GM13976 (cell line): ENCODE measurements at places on chromosomes 11 and 22.

GRCh38 chr11:3189196-3189843 lies 24.2 kb upstream of the OSBPL5 start:
- no peak for DNase-seq

GRCh38 chr22:29964776-29965175 lies 81.8 kb downstream of the MTMR3 start:
- DNase-seq: no peak

- no peak for DNase-seq
Observed at GRCh38 chr11:14258221-14258935, 100.6 kb downstream of the RRAS2 start.

DNA sequence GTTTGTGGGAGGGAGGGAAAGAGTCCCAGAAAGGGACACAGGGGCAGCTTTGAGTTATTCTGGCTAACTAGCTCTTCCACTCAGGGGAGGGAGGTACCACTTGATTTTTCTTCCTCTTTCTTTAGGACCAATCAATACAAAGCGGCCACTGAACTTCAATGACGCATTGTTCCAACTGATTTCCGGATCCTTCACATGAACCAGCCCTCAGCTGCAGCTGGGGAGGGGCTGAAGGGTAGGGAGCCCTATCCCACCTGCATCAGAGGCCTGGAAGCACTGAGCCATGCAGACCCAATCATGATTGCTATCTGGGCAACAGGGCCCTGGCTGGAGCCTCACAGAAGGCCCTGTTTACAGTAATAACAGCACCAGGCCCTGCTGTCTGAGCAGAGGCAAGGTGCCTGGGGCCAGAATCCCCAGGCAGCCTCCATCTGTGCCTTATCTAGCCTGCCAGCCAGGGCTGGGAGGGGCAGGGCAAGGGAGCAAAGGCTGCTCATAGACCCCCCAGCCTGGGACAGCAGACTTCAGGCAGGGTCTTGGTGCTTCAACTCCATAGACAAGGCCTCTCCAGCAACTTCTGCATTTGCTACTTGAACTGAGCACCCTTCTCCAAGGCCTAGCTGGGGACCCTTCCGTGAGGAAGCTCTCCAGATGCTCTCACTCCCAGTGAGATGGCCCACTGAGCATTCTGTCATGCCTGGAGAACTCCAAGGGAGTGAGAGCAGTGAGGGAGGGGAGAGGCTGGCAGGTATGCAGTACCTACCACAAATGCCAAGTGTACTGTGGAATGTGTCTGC lies 22.5 kb downstream of the CLPB start:
- DNase-seq: peak; percentile 61

DNA sequence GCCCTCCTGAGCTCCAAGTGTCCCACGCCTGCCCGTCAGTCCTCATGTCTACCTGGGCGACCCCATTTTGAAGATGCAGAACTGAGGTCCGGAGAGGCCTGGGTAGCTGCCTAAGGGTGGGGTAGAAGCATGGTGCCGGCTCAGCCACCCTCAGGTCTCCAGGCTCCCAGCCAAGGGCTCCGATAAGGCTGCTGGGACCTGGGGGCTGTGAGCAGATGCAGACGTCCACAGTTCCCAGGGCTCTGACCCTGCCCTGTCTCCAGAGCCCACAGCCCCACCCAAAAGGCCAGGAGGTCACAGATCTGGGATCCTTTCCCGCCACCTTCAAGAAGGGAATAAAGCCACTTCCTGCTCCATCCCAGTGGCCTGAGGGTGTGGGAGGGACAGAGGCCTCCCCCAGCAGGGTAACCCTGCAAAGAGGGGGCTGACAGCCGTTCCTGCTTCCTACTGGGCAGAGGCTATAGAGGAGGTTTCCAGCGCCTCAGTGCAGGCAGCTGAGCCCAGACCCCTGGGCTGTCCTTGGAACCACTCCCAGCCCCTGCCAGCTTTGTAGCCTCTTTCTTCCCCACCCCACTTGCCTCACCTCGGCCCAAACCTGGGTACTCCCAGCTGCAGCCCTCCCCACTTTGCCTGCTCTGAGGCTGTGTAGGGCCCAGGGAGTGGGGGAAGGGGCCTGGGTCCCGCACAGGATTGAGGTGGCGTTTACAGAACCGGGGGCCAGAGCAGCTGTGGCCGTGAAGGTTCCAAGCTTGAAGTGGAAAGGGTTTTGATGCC lies 85.5 kb downstream of the CDKN1C start:
- no peak for DNase-seq

DNA sequence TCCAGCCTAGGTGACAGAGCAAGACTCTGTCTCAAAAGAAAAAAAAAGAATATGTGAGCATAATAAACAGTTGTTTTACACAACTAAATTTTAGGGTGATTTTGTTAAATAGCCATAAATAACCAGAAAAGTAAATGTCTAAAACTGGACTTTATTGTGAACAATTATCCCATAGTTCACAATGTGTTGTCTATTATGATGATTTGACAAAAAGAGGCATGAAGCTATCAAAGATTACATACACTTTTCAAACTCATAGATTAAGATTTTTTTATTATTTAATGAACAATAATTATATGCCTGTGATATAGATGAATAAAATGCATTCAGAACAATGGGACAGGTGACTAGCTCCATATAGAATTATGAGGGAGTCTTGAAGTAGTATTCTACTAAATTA lies 27.0 kb upstream of the MTMR2 start:
- DNase-seq: no peak
